NCI-H146 (cell line): ENCODE measurements at places on chromosomes 7 and 10.

DNA sequence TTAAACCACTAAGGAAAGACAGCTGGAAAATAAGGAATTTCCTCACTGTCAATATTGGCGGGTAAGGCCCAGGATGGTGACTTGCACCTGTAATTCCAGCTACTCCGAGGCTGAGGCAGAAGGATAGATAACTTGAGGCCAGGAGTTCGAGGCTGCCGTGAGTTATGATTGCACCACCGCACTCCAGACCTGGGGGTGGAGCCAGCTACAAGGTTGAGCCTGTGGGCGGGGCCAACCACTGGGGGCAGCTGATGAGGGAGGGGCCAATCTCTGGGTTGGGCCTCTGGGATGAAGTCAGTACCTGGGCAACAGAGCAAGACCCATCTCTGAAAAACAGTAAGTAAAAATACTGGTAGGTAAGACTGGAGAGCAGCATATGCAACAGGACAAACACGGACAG lies 80.1 kb upstream of the ADO start:
- no peak for DNase-seq

DNA sequence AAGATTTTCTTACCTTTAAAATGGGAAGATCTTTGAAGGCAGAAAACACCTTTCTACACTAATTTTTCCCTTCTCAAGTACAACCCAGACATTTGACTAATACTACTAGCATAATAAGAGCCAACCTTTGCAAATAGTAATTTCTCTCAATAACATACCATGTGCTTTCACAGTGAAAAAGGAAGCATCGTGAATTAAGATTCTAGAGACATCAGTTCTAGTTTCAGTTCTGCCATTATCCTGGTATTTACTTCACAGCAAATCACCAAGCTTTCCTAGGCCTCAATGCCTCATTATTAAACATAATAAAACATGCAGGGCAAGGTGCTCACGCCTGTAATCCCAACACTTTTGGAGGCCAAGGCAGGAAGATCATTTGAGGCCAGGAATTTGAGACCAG lies 24.9 kb downstream of the GSAP start:
- no peak for DNase-seq

- DNase-seq: no peak
These were observed 287.1 kb upstream of the C7orf33 start for GRCh38 chr7:148303295-148304082.

DNA sequence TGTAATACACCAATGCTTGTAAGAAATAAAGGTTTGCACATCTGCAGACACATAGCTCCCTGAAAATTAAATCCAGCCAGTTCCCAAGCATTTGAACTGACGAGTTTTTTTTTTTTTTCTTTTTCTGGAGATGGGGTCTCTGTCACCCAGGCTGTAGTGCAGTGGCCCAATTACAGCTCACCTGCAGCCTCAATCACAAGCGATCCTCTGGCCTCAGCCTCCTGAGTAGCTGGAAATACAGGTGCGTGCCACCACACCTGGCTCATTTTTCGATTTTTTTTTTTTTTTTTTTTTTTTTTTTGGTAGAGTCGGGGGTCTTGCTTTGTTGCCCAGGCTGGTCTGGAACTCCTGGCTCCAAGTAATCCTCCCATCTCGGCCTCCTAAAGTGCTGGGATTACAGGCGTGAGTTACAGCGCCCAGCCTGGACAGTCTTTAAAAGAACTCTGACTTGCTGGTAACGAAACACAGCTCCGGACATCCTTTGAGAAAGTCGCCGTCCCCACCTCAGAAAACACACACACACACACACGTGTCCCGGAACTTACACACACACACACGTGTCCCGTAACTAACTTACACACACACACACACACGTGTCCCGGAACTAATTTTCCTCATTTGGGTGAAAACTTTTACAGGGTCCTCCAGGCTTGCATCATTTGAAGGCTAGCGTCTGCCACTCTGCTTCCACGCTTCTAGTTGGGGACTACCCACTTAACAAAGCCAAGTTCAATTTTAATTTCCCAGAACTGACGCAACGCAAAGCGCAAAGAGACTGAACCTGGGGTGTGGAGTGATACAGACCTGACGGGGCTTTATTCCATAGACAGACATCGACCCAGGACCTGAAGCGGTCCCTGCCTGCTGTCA lies 18.6 kb downstream of the OCM2 start:
- peak; percentile 47 for DNase-seq

GRCh38 chr10:131810805-131811629 lies 89.8 kb upstream of the PPP2R2D start:
- no peak for DNase-seq

DNA sequence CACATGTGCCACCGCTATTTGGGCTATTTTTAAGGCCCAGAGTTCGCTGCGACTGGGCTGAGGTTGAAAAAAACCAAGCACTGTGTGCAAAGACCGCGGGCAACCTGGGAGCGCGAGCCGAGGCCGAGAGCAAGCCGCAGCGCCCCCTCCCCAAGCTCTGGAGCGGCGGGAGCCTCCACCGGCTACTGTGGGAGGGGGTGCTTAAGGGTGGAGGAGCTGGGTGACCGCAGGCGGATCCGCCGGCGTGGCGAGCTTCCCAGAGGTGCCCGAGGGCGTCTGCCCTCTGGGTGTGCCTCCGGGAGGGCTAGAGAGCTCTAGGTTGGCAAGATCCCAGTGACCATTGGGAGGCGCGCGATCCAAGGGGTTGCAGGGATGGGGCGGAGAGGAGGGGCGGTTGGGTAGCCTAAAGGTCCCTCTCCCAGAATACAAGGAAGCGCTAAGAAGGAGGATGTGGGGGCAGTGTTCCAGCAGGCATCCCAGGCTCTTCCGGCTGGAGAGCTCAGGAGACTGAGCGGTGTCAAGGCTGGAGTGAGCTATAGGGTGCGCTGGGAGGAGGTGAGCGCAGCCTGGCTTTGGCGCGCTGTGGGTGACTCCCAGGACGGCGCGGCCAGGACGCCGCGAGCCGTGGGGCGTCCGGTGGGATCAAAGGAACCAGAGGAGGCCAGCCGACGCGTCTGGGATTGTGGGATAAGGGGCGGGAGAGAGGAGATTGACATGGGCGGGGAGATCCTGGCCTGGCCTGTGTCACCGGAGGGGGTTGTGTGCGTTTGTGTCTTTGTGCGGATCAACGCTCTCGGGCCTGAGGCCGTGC lies 8.0 kb downstream of the DLX5 start:
- peak; percentile 96 for DNase-seq

GRCh38 chr10:123241391-123242141 lies 87.4 kb downstream of the BUB3 start:
- DNase-seq: peak; percentile 33

DNA sequence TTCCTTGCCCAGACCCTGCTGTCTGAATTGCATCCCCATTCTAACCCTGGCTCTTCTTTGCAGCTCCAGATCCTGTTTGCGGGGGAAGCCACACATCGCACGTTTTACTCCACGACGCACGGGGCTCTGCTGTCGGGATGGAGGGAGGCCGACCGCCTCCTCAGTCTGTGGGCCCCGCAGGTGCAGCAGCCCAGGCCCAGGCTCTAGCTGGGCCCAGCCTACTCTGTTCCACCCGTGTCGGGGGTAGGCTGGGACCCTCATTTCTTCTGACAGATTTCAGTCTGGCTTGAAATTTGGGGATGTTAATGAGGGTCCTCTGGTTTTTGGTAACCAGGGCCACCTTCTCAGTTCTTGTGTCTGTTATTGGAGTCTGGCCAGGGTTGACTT lies 2.7 kb upstream of the MTG1 start:
- no peak for DNase-seq

GRCh38 chr10:72124381-72124780 lies 36.0 kb upstream of the SPOCK2 start:
- DNase-seq: no peak

DNA sequence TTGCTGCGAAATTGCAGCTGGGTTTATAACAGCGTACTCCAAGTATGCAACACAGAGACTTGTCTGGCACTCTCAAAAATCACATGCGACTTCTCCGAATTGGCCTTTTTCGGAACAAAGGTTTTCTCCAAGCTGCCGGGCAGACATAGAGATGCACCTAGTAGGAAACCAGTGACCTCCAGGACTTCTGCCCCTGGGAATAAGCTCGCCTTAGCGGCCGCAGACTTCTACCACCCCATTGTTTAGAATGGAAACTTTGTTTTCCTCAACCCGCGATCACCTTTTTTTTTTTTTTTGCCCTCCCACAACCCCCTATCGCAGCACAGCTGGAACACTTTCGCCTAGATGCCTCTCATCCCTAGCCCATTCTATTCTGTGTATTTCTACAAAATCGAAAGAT lies 4.9 kb upstream of the HOXA10 start:
- no peak for DNase-seq

DNA sequence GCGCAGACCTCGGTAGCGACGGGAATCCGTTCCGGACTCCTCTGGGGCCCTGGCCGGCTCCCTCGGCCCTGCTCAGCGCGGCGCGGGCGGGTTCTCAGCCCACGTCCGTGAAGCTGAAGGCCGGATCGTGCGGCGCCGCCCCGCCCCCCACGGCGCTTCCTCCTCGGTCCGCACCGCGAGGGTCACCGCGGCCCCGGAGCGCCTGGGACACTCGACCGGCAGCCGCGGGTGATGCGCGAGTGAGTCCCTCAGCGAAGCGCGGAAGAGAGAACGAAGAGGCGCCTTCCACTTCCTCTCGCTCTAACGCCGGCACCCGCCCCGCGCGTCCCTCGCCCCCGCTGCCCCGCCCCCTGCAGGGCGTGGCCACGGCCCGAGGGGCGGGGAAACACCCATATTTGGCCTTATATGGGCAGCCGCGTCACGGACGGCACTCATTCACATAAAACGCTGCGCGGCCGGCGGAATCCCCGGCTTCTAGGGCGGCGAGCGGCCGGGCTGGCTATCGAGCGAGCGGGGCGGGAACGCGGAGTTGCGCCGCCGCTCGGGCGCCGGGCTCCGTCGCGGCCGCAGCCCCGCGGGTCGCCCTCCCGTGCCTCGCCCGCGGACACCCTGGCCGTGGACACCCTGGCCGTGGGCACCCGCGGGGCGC lies at the start of gene DUSP5:
DUSP5 (plus strand) TSS at position 470 of the 649 bp plus-strand sequence. CDS start 215 bp downstream, outside the sequence.
- DNase-seq: peak; percentile 88

- peak; percentile 90 for DNase-seq
These were observed 70.2 kb upstream of the FGFR2 start for GRCh38 chr10:121668314-121669027.

- DNase-seq: no peak
These were observed 156.2 kb downstream of the PLPP4 start for GRCh38 chr10:120613180-120613579.

- DNase-seq: no peak
These were observed 3.7 kb downstream of the WNT2 start for GRCh38 chr7:117319181-117319580.

- peak; percentile 45 for DNase-seq
These were observed 2.0 kb downstream of the NOD1 start for GRCh38 chr7:30476459-30477145.

- no peak for DNase-seq
These were observed 715.1 kb downstream of the GRID1 start for GRCh38 chr10:85651497-85651882.

GRCh38 chr7:29421010-29421956 lies 142.4 kb upstream of the PRR15 start:
- no peak for DNase-seq

- no peak for DNase-seq
These were observed 61.5 kb downstream of the PON1 start for GRCh38 chr7:95262875-95263274.

DNA sequence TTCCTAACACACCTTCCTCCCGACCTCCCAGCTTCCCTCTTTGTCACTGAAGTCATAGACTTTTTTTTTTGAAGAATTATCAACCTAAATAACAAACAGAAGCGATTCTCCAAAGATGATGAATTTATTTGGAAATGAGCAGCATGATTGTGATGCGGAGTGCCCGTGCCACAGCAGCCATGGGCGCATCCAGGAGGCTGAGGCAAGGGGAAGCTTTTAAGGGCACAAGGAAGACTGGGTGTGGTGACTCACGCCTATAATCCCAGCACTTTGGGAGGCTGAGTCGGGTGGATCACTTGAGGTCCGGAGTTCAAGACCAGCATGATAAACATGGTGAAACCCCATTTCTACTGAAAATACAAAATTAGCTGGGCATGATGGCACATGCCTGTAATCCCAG lies 16.2 kb upstream of the GIMAP8 start:
- DNase-seq: no peak
